Uterus (tissue), 4 donors: ENCODE measurements at places on chromosomes 13 and 19. TPM values are rescaled to one million over a fixed set of nuclear protein-coding genes. Genes with fewer than 3 reads are reported as not detected.

The PODNL1 gene
- total RNA-seq: 0.98 TPM

The ZNF729 gene
- total RNA-seq: not detected

The CEACAM7 gene
- 0.51 TPM for total RNA-seq

GRCh38 chr13:73169971-73170370 lies 111.2 kb downstream of the KLF5 start:
- no peak for DNase-seq
- no peak overlapping the region for H3K27ac ChIP-seq
- H3K27me3 ChIP-seq: no peaks in the 10 kb centered on the region
- no peak overlapping the region for H3K4me3 ChIP-seq
- H3K4me1 ChIP-seq: no peaks in the 10 kb centered on the region

- no peak overlapping the region for H3K27ac ChIP-seq
- no peaks in the 10 kb centered on the region for H3K4me1 ChIP-seq
- DNase-seq: no peak
- H3K27me3 ChIP-seq: no peaks in the 10 kb centered on the region
- no peak overlapping the region for H3K4me3 ChIP-seq
- H3K36me3 ChIP-seq: no peaks in the 10 kb centered on the region
These were observed 74.4 kb downstream of the SLITRK6 start for GRCh38 chr13:85724546-85725432.

GRCh38 chr19:18842166-18842565 lies 10.4 kb downstream of the UPF1 start:
- peak; percentile 16 for DNase-seq
- H3K4me3 ChIP-seq: no peak overlapping the region
- no peaks in the 10 kb centered on the region for H3K27me3 ChIP-seq
- no peak overlapping the region for H3K27ac ChIP-seq
